ELR (cell line): ENCODE measurements at places on chromosomes 1 and 21.
A peak's percentile ranks its signal among the peaks of the same experiment; 100 is the strongest.

DNA sequence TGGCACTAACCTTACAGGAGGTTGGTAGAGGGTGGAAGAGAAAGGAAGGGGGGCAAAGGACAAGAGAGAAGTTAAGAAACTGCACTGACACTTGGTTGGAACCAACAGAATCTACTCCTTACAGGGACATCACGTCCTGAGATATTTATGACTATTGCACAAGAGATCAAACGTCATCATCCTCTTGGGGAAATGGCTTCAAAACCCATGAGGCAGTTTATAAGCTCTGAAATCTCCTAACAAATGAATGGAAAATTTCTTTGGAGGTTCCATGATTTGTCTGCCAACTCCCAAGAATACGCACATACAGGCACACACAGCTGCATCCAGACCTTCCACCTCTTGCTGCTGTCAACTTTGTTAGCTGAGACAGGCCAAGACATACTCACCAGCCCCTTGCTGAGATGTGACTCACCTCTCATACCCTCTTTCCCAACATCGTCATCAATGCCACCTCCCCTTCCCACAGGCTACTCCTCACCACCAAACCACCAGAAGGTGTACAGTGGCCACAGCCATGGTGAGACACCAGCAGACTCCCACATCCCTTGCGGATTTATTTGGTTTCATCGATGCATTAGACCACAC is 135.5 kb downstream of the SETD4 start:
- peak; percentile 77 for DNase-seq

- no peak for DNase-seq
These were observed 15.6 kb downstream of the IGFN1 start for GRCh38 chr1:201206176-201206575.

GRCh38 chr1:153510984-153511410 is 24.8 kb downstream of the S100A6 start:
- peak; percentile 86 for DNase-seq

GRCh38 chr1:178726545-178726944 is 1.5 kb downstream of the RALGPS2 start:
- DNase-seq = no peak

DNA sequence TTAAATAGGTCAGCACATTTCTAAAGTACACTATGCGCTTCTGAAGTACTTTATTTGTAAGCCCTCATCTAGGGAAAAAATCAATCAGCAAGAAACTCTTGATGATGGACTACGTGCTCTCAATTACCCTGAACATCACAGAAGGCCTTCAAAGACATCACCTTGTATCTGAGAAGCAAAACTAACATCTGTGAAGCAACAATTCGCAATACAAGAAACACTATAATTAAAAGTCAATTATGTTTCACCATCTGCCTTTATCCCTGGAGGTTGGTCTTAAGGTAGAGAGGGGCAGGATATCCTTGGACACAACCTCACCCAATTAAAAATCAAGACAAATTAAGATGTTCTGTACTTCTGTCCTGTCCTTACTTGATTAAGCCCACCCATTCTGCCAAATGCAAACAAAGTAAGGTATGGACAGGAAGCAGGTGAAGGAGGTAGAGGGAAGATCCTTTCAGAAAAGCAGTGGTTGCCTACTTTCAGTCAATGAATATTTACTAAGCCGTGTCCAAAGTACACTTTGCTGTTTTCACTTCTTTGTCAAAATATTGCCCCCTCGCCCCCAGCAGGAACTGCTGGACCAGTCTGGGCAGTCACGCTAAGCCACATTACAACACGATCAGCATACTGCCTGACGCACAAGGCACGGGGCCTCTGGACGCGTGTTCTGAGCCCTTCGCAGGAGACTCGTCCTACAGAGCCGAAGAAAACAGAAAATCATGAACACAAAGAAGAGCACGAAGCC is 887 bp downstream of the SLC19A2 start:
- DNase-seq = peak; percentile 72

GRCh38 chr1:18262726-18263125 is 155.1 kb downstream of the IGSF21 start:
- DNase-seq = no peak

- DNase-seq = peak; percentile 81
These were observed 97.8 kb upstream of the ZC3H11B start for GRCh38 chr1:219710529-219711194.

DNA sequence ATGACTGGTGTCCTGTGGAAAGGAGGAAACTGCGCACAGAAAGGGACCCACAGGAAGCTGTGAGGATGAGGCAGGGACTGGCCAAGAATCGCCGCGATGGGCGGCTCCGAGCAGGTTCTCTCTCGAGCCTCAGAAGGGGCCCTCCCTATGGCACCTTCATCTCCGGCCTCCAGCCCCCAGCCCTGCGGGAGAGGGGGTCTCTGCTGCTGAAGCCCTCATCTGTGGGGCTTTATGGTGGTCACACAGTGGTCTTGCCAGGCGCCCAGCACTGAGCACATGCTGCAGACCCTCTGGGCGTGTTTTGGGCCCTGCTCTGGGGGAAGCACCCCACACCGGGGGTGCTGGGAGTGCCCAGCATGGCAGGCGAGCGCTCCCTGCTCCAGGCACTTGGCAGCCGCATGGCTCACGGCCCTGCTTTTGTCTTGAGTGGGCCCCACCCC is 86.6 kb upstream of the ACTRT2 start:
- no peak for DNase-seq

- DNase-seq = no peak
These were observed 67.0 kb downstream of the ARHGEF16 start for GRCh38 chr1:3521426-3521825.

DNA sequence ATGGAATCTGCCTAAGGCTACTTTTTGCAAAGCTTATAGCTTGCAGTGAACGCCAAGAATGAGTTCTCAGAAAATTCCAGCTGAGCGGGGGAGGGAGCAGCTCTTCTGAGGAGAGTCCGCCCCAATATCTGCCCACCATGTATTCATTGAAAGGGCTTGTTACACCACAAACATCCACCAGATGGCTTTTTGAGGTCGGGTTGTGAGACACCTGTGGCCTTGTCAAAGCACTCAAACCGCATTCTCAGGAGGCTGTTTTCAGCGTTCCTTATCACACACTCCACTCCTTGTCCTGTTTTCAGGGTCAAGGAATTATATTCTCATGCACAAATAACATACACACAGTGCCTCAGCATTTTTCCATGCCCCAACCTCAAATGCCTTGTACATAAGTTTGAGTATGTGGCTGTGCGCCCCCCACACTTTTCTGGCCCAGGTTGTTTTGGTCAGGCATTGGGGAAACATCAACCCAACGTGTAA is 3.9 kb upstream of the C4BPB start:
- DNase-seq = peak; percentile 68

DNA sequence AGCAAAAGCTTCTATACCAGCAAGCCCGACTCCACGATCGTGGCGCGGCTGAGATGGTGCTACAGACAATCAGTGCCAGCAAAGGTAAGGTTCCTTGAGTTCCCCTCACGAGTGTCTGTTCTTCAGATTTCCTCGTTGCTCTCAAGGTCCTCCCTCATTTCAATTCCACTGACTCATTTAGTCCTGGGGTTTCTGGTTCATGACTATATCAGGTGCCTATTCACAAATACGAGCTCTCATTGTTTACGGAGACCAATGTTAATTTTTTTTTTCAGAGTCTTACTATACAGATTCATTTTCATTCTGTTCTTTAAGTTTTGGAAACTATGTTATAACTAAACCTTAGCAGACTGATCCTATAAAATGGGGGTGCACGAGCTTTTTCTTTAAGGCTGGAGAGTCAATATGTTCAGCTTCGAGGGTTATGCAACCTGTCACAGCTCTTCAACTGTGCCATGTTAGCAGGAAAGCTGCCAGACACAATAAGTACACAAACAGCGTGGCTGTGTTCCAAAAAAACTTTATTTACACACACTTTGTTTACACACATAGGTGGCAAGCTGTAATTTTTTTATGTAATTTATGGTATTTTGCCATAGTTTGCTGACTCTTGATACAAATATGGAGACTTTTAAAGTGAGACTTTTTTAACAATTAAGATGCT is 134.3 kb downstream of the ZP4 start:
- no peak for DNase-seq

DNA sequence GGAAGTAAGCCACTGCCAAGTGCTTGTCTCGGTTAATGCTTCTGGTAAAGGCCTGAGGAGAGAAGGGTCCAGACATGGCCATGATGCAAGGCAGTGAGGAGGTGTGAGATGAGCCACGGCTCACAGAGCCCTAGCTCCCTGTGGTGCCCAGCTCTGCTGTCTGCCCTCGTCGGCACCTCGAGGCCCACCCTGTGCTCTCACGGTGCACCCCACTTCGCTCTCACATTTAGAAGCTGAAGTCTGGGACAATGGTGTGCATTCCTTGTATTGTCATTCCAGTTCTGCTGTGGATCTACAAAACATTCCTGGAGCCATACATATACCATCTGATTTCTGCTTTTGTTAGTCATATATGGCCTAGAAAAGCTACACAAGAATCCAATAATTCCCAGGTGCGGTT is 3.3 kb downstream of the NCF2 start:
- DNase-seq = no peak

- no peak for DNase-seq
These were observed 188.6 kb downstream of the DSCAM start for GRCh38 chr21:40658311-40658710.

GRCh38 chr1:93155335-93155734 is 24.9 kb downstream of the TMED5 start:
- DNase-seq = peak; percentile 61

DNA sequence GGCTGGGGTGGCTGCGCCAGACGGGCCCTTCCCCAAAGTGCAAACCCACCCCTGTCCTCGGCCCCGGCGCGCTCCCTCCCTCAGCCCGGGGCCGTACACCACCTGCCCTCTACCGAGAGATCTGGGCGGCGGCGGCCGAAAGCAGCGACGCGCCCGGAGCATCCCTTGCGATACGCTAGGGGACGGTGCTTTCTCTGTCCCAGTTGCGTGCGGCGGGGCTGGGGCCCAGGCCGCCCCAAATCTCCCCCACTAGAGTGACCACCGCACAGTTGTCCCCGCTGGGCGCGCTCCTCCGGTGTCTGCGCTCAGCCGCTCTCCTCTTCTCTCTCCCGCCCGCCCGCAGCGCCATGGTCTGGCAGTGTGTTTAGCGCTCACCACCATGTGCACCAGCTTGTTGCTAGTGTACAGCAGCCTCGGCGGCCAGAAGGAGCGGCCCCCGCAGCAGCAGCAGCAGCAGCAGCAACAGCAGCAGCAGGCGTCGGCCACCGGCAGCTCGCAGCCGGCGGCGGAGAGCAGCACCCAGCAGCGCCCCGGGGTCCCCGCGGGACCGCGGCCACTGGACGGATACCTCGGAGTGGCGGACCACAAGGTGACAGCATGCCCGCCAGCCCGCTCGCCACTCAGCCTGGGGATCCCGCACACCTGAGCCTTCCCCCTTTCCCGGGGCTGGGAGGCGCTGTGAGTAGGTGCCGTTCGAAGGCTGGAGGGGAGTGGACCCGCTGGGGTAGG is 1.0 kb downstream of the ST6GALNAC5 start:
- peak; percentile 55 for DNase-seq

DNA sequence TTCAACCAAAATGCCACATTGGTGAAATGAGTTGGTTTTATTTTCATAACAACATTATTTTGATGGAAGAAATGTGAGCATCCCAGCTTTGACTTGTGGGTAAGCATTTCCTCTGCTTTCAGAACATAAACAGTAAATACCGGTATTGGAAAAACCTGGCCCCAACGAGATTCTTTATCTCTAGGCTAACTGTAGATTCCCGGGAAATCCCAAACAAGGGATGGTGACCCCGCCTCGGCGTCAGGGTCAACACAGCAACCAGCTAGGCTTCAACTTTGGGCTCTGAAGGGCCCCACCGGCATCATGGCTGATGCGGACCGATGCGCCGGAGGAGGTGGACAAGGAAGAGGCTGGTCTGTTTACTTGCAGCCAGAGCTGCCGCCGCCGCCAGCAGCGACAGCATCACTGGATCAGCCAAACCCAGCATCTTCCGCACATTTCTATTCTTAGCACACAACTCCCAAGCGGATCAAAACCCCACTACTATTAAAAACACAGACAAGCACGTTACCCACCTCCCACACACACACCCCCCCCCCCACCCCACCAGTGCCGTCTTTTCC is 1.1 kb downstream of the AKT3 start:
- DNase-seq = peak; percentile 75

DNA sequence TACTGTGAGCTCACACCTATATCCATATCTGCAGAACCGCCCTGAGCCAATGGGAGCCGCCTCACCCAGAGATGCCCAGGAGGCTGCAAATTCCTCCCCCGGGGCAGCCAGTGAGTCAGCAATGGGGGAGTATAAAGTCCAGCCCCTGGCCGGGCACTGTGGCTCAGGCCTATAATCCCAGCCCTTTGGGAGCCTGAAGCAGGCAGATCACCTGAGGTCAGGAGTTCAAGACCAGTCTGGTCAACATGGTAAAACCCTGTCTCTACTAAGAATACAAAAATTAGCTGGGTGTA is 5.0 kb upstream of the CLCNKB start:
- peak; percentile 20 for DNase-seq

- no peak for DNase-seq
These were observed 553.3 kb upstream of the ZRANB2 start for GRCh38 chr1:71634159-71634558.

- peak; percentile 59 for DNase-seq
These were observed 745 bp downstream of the MAGI3 start for GRCh38 chr1:113390871-113391648.

- no peak for DNase-seq
These were observed 3.7 kb downstream of the ADAMTSL4 start for GRCh38 chr1:150552911-150553289.

DNA sequence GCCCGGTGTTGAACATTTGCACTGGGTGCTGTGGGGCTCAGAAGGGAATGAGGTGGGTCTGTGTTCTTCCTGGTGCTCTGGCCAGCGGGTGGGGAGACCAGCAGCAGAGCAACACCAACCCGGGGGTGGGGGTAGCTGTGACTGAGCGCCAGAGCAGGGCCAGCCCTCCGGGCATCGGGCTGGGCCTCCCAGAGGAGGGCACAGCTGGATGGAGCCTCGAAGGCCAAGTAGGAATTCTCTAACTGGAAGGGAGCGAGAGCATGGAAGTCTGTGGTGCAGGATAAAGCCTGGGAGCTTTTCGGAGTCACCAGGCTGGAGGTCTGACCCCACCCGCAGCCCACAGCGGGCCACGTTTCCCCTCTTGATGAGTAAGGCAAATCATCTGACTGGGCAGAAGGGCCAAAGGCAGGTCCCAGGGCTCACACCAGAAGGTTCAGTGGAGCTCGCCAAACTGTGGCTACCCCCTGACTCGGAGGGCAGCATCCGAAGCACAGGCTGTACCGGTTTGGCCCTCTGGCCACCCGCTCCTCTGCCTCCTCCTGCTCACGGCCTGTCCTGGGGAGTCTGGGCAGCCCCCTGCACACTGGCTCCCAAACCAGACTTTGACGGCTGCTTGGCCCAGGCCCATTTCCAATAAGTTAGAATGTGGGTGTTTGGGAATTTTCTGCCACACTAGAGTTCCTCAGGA is 18.8 kb downstream of the SLC1A7 start:
- DNase-seq = no peak

- no peak for DNase-seq
These were observed 30.6 kb downstream of the EPS15 start for GRCh38 chr1:51488372-51489050.

GRCh38 chr1:233598891-233599541 is 14.9 kb upstream of the KCNK1 start:
- no peak for DNase-seq

DNA sequence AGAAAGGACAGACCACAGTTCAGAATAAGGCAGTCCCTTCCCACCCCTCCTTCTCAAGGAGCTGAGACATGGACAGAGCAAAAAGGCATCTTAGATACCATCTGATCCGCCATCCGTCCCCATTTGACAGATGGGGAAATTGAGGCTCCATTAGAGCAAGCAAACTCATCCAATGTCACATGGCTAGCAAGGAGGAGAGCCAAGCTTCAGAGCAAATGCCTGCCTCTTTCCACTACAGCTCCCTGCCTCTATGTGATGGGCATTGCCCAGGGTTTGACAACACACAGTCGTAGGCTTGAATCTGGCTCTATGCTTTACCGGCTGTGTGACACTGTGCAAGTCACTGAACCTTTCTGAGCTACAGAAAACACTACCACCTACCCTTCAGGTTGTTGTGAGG is 3.9 kb downstream of the SLC30A2 start:
- DNase-seq = no peak
